ENCODE measurements at places on chromosomes 6 and 20. TPM values are rescaled to one million over a fixed set of nuclear protein-coding genes. Genes with fewer than 3 reads are reported as not detected.
A peak's percentile ranks its signal among the peaks of the same experiment; 100 is the strongest.

DNA sequence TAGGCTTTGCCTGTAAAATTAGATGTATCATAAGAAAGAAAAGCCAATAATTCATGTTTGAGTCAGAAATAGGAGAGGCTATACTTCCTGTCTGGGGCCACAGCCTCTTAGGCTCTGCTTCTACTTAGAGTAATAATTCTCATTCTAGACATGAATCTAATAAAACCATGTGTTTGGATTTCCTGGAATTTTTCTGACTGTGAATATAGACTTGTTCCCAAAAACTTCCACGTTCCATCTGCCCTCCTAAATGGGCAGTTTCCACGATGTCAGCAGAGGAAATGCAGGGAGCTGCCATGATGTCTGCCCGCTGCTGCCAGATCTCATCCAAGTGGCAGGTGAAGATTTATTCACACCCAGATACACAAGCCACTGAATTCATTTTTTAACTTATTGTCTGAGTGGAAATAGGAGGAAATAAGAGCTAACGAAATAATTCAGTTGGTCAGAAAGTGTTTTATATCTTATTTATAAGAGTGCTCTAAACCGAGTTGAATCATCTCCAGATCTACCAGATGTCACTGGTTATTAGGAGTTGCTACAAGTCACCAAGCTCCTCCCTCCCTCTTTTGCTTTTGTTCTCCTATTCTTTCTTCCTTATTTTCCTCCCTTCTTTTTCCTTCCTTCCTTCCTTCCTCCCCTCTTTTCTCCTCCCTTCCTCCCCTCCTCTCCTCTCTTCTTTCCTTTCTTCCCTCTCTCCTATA is 69.3 kb downstream of the ALDH8A1 start:
- no peak for DNase-seq
- no peaks in the 10 kb centered on the region for H3K4me1 ChIP-seq
- H3K36me3 ChIP-seq, result no peaks in the 10 kb centered on the region
- no peaks in the 10 kb centered on the region for H3K27me3 ChIP-seq
- peak overlapping the region; percentile 49 for H3K27ac ChIP-seq

DNA sequence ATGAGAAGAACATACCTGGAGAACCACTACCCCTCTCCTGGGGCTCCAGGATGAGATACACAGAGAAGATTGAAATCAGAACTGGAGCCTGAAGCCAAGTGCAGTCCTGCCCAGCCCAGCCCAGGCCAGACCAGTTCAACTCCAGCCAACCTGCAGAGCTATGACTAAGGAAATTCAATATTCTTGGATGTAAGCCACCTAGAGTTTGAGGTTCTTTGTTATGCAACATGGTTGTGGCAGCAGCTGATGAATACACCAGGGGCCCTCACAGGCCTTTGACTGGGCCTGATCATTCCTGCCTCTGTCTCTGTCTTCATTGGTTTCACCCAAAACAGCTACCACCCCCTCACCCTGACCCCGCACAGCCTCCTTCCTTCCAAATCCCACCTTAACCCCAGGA is 167.8 kb downstream of the LRFN2 start:
- no peak overlapping the region for H3K27ac ChIP-seq
- no peaks in the 10 kb centered on the region for H3K4me1 ChIP-seq
- no peaks in the 10 kb centered on the region for H3K27me3 ChIP-seq
- no peak for DNase-seq
- no peak overlapping the region for H3K4me3 ChIP-seq
- no peaks in the 10 kb centered on the region for H3K36me3 ChIP-seq

DNA sequence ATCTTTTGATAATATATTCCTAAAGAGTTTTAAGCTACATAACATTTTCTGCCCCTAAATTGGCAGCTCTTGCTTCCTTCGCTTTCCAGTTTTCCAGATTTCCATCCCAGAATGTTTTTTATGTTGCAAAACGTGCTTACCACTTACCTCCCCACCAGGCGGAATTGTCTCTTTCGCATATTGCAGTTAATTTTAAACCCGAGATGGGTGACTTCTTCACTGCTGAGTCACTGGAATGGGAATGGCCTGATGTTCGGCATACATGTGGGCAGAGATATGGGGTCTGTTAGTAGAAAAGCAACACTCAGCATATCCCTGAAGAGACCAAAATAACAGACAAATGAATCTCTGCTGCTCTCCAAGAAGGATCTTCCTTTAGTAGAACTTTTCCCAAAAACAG is 491.2 kb downstream of the PREX1 start:
- no peaks in the 10 kb centered on the region for H3K36me3 ChIP-seq
- no peak overlapping the region for H3K27ac ChIP-seq
- no peak overlapping the region for H3K4me3 ChIP-seq
- DNase-seq, result no peak
- H3K27me3 ChIP-seq, result no peaks in the 10 kb centered on the region
- peaks cover 4% of the 10 kb centered on the region for H3K4me1 ChIP-seq

DNA sequence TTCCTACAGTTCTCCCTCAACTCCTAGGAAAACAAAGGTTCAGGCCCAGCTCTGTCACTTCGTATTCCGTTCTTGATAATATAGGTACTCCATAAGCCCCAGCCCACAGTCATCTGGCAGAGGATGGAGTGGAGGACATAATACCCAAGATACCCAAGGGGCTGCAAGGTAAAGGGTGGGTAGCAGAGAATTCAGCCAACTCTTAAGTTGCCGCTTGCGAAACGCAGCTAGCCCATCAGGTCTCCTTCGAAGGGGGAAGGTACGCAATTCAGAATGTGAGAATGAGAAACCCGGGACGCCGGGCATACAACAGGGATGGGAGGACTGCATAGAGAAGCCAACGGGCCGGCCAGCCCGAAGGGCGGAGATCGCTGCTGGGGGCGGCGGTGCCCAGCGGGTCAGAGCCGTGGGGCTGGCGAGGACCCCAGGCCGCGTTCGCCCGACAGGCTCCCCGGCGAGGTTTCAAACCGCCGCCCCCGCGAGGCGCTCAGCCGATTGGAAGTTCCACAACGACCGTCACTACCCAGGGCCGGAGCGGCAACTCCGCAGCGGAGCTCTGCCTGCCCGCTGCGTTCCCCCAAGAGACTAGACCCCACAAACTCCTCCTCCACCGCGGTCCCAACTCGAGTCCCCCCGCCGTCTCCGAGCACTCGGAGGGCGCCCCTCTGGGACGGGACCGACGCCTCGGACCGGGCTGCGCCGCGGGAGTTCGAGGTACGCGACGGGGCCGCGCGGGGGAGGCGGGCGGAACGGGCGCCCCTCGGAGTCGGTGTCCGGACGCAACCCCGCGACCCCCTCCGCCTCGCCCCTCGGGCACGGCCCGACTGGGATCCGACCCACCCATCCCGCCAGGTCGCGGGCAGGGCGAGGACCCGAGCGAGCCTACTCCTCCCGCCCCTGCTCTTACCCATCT is 911 bp downstream of the CDK19 start:
- H3K27ac ChIP-seq, result peak overlapping the region; percentile 98
- H3K36me3 ChIP-seq, result no peaks in the 10 kb centered on the region
- no peaks in the 10 kb centered on the region for H3K4me1 ChIP-seq
- H3K27me3 ChIP-seq, result no peaks in the 10 kb centered on the region
- DNase-seq, result peak; percentile 35

DNA sequence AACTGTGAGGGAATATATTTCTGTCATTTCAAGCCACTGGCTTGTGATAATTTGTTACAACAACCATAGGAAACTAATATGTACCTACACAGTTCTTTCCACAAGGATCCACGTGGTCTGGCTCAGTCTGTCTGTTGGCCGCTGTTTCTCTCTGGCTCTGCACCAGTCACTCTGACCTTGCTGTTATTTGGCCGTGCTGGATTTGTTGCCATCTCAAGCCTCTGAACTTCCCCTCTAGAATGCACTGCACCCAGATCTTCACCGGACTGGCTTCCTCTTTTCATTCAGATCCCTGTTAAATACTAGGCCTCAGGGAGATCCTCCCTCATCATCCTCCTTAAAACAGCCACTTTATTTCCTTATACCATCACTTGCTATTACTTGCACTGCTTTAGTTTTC is 446.8 kb downstream of the TFAP2B start:
- H3K4me1 ChIP-seq, result no peaks in the 10 kb centered on the region
- no peaks in the 10 kb centered on the region for H3K36me3 ChIP-seq
- H3K4me3 ChIP-seq, result no peak overlapping the region
- no peak overlapping the region for H3K27ac ChIP-seq

Gene SLC35B3
- 19.5 TPM for total RNA-seq
